CD4-positive, CD25-positive, alpha-beta regulatory T cell (primary cell): ENCODE measurements at places on chromosomes 12 and 14. TPM values are rescaled to one million over a fixed set of nuclear protein-coding genes. Genes with fewer than 3 reads are reported as not detected.

GRCh38 chr12:47808574-47809365, 10.9 kb downstream of the HDAC7 start:
- peak overlapping the region; percentile 97 for H3K27ac ChIP-seq
- DNase-seq: peak; percentile 36
- peaks cover 98% of the 10 kb centered on the region for H3K4me1 ChIP-seq
- peak overlapping the region; percentile 72 for H3K4me3 ChIP-seq

Gene AGAP2
- 60.3 TPM for total RNA-seq

GRCh38 chr14:104871656-104872468, 6.8 kb downstream of the CEP170B start:
- H3K4me1 ChIP-seq: no peaks in the 10 kb centered on the region
- no peak overlapping the region for H3K4me3 ChIP-seq

GRCh38 chr14:51507906-51508511, 143.7 kb upstream of the FRMD6 start:
- peaks cover 7% of the 10 kb centered on the region for H3K27me3 ChIP-seq
- H3K36me3 ChIP-seq: no peaks in the 10 kb centered on the region
- H3K4me3 ChIP-seq: no peak overlapping the region
- no peaks in the 10 kb centered on the region for H3K4me1 ChIP-seq
- no peak overlapping the region for H3K27ac ChIP-seq

DNA sequence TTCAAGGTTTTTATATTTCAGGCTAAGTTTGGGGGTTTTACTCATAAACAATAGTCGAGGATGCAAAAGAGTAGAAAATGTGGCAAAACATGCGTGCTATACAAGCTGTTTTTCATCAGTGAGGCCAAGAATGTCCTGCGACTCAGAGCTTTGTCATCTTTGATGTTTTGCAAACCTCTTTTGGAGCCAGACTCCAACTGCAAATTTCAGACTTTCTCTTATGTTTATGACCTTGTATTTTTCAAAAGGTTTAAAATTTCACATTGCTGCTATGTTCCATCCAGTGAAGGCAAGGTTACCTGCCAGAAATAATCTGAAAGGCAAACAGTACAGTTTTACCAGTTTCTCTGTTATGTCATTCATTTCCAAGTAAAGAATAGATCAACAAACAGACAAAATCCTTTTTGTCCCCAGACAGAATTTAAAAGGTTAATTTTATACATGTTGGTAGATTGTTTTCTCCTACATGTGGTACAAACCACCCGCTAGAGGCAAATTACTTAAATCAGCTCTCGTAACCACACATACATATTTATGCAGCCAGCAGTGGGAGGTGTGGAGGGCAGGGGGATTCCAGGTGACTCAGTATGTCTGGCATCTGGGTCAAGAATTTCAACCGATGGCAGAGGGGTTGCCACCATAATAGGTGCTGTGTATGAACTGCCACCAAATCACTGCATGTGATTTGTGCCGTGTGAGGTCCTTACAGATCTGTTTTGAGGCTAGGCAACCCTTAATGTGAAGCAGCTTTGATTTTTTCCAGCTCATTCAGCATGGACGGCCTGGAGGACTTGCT, 119.8 kb upstream of the CPM start:
- H3K4me3 ChIP-seq: peak overlapping the region; percentile 29
- H3K4me1 ChIP-seq: peaks cover 4% of the 10 kb centered on the region
- no peaks in the 10 kb centered on the region for H3K27me3 ChIP-seq
- H3K36me3 ChIP-seq: no peaks in the 10 kb centered on the region

DNA sequence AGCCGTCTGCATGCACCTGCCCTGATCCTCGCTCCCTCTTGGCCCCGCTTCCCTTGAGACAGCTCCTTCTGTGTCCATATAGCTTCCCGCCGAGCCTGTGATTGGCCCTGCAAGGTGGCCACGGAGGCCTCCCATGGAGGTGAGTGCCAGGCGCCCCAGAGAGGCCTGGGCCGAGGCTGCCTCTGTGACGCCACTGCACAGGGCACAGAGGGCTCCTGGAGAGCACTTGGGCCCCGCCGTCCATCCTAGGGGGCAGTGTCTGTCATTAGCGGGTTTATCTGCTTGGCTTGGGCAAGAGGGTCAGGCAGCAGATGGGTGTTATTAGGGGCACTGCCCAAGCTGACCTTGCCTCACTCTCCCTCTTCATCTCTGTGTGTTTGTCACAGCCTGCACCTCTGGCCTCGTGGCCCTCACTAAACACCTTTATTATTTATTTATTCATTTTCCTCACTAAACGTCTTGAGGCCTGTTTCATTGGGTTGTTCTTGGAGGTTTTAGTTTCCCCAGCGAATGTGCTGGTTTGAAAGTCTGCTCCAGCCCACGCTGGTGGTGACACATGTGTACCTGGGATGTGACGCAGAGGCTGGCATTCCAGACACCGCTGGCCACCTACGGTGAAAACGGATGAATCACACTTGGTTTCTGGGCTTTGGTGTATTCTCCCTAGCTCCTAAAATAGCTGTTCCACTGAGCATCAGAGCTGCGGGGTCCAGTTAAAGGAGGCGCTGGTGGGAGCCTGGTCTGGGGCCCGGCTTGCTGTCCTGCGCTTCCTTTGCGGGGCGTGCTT, 5.9 kb downstream of the ZFYVE21 start:
- H3K27me3 ChIP-seq: no peaks in the 10 kb centered on the region
- H3K27ac ChIP-seq: no peak overlapping the region
- H3K4me3 ChIP-seq: no peak overlapping the region
- DNase-seq: no peak
- H3K4me1 ChIP-seq: peaks cover 6% of the 10 kb centered on the region
- H3K36me3 ChIP-seq: no peaks in the 10 kb centered on the region

DNA sequence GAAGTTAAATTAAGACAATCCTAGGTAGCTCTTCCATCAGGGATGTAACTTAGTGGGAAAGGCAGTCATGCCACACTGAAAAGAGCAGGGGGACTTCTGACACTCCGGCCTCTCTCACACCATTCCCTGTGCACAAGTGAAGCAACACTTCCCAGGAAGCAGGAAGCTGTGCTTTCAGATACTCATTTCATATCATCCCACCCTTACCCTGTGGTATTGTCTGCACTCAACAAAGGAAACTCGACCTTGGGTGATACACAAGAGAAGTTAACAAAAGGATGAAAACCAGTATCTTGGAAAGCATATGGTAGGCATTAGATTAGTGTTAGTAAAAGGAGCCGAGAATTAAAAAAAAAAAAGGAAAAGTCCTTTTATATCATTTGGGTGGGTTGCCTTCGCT, 61.3 kb upstream of the MDM1 start:
- H3K36me3 ChIP-seq: no peaks in the 10 kb centered on the region
- H3K27me3 ChIP-seq: no peaks in the 10 kb centered on the region
- H3K27ac ChIP-seq: no peak overlapping the region
- no peak overlapping the region for H3K4me3 ChIP-seq
- DNase-seq: no peak

- no peaks in the 10 kb centered on the region for H3K27me3 ChIP-seq
- DNase-seq: no peak
- no peaks in the 10 kb centered on the region for H3K36me3 ChIP-seq
- H3K4me3 ChIP-seq: no peak overlapping the region
Observed at GRCh38 chr12:131088701-131089530, 135.2 kb downstream of the ADGRD1 start.

- H3K36me3 ChIP-seq: no peaks in the 10 kb centered on the region
- H3K27me3 ChIP-seq: no peaks in the 10 kb centered on the region
- H3K4me3 ChIP-seq: no peak overlapping the region
- DNase-seq: no peak
Observed at GRCh38 chr12:11693067-11693466, 43.6 kb downstream of the ETV6 start.

Gene DLK1
- not detected for total RNA-seq

Gene TUNAR
- total RNA-seq: not detected

GRCh38 chr12:89450907-89451306, 73.7 kb downstream of the GALNT4 start:
- peaks cover 10% of the 10 kb centered on the region for H3K36me3 ChIP-seq
- no peak for DNase-seq
- no peaks in the 10 kb centered on the region for H3K27me3 ChIP-seq

DNA sequence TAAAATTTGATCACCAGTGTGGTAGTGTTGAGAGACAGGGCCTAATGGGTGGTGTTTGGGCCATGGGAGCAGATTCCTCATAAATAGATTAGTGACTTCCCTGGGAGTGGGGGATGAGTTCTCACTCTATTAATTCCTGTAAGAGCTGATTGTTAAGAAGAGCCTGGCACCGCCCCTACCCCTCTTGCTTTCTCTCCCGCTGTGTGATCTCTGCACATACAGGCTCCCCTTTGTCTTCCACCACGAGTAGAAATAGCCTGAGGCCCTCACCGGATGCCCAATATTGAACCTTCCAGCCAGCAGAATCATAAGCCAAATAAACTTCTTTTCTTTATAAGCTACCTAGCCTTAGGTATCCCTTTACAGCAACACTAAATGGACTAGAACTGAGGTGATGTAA, 31.9 kb upstream of the CAND1 start:
- H3K27me3 ChIP-seq: peaks cover 4% of the 10 kb centered on the region
- H3K4me1 ChIP-seq: no peaks in the 10 kb centered on the region
- H3K4me3 ChIP-seq: no peak overlapping the region
- no peaks in the 10 kb centered on the region for H3K36me3 ChIP-seq
- no peak for DNase-seq

GRCh38 chr14:56112781-56113180, 5.4 kb upstream of the PELI2 start:
- H3K36me3 ChIP-seq: no peaks in the 10 kb centered on the region
- DNase-seq: no peak
- no peak overlapping the region for H3K4me3 ChIP-seq
- no peak overlapping the region for H3K27ac ChIP-seq

DNA sequence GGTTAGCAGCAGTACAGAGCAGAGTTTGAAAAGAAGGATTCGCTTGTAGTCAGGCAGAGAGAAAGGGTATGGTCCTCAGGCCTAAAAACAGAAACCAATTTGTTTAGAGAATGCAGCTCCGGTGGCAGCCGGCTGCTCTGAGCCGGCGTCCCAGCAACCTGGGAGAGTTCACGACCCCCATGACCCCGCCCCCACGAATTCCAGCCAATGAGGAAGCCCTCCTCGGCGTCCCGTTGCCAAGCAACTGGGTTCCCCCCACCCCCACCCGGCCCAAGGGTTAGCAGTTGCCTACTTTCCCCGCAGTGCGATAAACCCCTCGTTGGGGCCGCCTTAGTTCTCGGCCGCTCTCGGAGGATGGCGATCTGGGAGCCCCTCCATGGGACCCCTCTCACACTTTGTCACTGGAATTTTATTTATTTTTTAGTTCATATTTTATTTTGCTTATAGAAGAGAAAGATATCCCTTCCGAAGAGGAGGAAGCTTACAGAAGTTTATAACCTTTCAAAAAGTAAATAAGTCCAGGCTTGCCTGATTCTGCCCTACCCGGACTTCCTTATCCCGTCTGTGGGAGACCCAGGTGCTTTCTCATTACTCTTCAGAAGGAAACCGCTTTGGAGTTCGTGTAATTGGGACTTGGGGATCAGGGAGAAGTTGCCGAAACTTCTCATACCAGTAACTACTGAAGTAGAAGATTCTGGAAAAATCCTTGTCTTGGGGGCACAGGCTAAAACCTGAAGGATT, at the start of gene CCDC60:
TSS of gene CCDC60 (plus strand) at position 300 of the 741 bp plus-strand sequence. CDS start 448 bp downstream, outside the sequence.
- no peaks in the 10 kb centered on the region for H3K27me3 ChIP-seq
- no peaks in the 10 kb centered on the region for H3K4me1 ChIP-seq
- H3K4me3 ChIP-seq: no peak within 1 kb of the TSS

DNA sequence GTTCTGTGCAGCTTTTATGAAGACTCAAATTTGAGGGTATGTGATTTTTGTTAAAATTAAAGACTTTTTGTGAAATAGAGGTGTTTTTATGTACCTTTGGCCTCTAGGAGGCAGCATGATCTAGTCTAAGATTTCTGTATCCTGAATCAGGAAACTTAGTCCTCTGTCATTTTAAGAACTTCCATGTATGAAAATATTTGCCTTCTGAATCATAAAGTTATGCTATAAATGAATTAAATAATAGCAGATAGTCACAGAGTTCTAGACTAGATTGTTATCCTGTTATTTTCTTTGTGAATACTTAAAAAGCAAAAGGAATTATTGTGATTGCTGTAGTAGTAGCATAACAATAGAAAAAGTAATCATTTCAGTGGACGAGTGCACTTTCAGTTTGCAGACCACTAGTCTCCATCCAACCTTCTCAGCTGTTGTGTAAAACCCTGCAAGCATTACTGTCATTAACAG, 56.3 kb downstream of the FGD4 start:
- H3K4me3 ChIP-seq: peak overlapping the region; percentile 21
- H3K27ac ChIP-seq: no peak overlapping the region
- DNase-seq: peak; percentile 69
- H3K27me3 ChIP-seq: no peaks in the 10 kb centered on the region
